ENCODE measurements at places on chromosomes 1 and 21. TPM values are rescaled to one million over a fixed set of nuclear protein-coding genes. Genes with fewer than 3 reads are reported as not detected.

DNA sequence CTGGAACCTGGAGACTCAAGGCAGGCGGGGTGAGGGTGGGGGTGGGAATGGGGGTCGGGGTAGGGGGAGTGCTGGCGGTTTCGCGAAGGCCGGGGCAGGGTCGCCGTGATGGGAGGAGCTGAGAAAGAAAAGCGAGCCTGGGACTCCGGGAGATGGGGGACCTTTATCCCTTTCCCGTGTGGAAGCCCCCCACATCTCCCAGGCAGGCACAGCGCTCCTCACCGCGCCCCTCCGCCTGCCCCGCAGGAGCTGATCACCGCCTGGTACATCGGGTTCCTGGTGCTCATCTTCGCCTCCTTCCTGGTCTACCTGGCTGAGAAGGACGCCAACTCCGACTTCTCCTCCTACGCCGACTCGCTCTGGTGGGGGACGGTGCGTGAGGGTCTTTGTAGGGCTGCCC, 35.5 kb downstream of the KCNQ4 start:
- H3K27me3 ChIP-seq = peaks cover 43% of the 10 kb centered on the region
- DNase-seq = no peak
- H3K4me1 ChIP-seq = peaks cover 3% of the 10 kb centered on the region
- H3K27ac ChIP-seq = no peak overlapping the region

NDC1 gene
- total RNA-seq = 33.9 TPM

GRCh38 chr1:10662824-10663677, 133.4 kb downstream of the CASZ1 start:
- H3K4me3 ChIP-seq = no peak overlapping the region
- H3K36me3 ChIP-seq = no peaks in the 10 kb centered on the region

DNA sequence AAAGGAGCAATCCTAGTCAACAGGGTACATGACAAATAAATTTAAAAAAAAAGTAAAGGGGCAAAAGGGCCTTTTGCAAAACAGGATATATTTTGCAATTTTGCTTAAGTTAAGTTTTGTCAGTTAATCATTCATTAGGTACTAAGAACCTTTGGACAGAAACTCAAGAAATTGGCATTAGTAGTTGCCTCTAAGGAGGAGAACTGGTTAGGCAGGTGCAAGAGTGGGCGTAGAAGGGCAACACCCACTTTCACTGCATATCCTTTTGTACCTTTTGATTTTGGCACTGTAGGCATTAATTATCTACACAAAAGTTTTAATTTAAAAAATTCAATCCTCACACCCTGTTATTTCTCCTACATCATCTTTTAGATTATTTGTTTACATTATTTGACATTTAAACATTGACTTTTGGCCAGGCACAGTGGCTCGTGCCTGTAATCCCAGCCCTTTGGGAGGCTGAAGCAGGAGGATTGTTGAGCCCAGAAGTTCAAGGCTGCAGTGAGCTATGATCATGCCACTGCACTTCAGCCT, 4.3 kb downstream of the DDAH1 start:
- no peaks in the 10 kb centered on the region for H3K27me3 ChIP-seq
- DNase-seq = no peak
- H3K36me3 ChIP-seq = no peaks in the 10 kb centered on the region
- H3K27ac ChIP-seq = no peak overlapping the region

DNA sequence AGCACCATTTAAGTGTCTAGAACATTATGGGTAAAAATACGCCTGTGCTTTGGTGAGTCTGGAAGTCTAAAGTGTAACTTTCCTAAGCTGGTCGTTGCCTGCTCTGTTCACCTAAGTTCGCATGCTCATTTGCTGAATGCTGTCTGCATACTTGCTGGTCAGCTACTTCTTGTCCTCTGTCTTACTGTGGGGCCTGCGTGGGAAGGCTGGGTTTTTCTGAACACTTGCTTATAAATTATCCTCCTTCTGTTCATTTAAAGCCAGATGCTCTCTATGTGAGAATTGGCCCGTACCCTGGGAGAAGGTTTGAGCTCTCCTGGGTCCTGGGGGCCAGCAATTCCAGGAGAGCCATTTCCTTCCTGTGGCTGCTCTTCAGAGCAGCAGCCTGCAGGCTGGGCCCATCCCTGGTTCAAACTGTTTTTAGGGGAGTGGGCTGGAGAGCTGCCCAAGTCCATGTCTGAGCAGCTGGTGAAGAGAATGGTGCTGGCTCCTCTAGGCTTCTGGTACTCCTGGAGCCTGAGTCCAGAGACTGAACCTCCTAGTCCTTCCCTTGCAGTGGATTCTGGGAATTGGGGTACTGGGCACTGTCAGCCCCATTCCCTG, 75.7 kb downstream of the GALNT2 start:
- no peaks in the 10 kb centered on the region for H3K36me3 ChIP-seq
- H3K27me3 ChIP-seq = no peaks in the 10 kb centered on the region
- no peak for DNase-seq
- no peak overlapping the region for H3K4me3 ChIP-seq
- H3K27ac ChIP-seq = no peak overlapping the region

SLC16A4 gene
- total RNA-seq = 73.0 TPM

GPR25 gene
- total RNA-seq = not detected

GRCh38 chr1:107776900-107777663, 187.9 kb downstream of the VAV3 start:
- H3K4me3 ChIP-seq = no peak overlapping the region
- no peaks in the 10 kb centered on the region for H3K36me3 ChIP-seq
- no peaks in the 10 kb centered on the region for H3K4me1 ChIP-seq
- no peaks in the 10 kb centered on the region for H3K27me3 ChIP-seq

GRCh38 chr1:58447886-58448285, 98.6 kb downstream of the OMA1 start:
- no peak overlapping the region for H3K4me3 ChIP-seq
- H3K27me3 ChIP-seq = no peaks in the 10 kb centered on the region
- no peak overlapping the region for H3K27ac ChIP-seq

TARS2 gene
- total RNA-seq = 10.9 TPM

GRCh38 chr1:158830904-158831507, at the start of gene MNDA:
Gene MNDA, plus strand, starts transcription at chr1:158831351. Its CDS starts 10,803 bp downstream, at chr1:158842154.
- H3K36me3 ChIP-seq = no peaks in the 10 kb centered on the region
- no peaks in the 10 kb centered on the region for H3K27me3 ChIP-seq
- H3K4me3 ChIP-seq = no peak within 1 kb of the TSS
- H3K4me1 ChIP-seq = no peaks in the 10 kb centered on the region

GRCh38 chr1:14987829-14988603, 165.5 kb upstream of the TMEM51 start:
- DNase-seq = no peak
- no peaks in the 10 kb centered on the region for H3K4me1 ChIP-seq
- no peaks in the 10 kb centered on the region for H3K27me3 ChIP-seq
- H3K36me3 ChIP-seq = no peaks in the 10 kb centered on the region

GRCh38 chr1:37883671-37884070, 24.3 kb upstream of the MTF1 start:
- H3K36me3 ChIP-seq = peaks cover 57% of the 10 kb centered on the region
- no peaks in the 10 kb centered on the region for H3K27me3 ChIP-seq
- no peak overlapping the region for H3K27ac ChIP-seq
- no peak overlapping the region for H3K4me3 ChIP-seq
- no peak for DNase-seq

NFASC gene
- total RNA-seq = 0.28 TPM

GRCh38 chr1:84669831-84670230, 20.4 kb downstream of the SSX2IP start:
- H3K4me3 ChIP-seq = no peak overlapping the region
- H3K36me3 ChIP-seq = peaks cover 2% of the 10 kb centered on the region
- H3K27me3 ChIP-seq = no peaks in the 10 kb centered on the region
- H3K27ac ChIP-seq = no peak overlapping the region

GRCh38 chr21:38159355-38159754, 97.4 kb upstream of the KCNJ15 start:
- no peak overlapping the region for H3K4me3 ChIP-seq
- no peak overlapping the region for H3K27ac ChIP-seq
- H3K27me3 ChIP-seq = peaks cover 14% of the 10 kb centered on the region
- H3K36me3 ChIP-seq = no peaks in the 10 kb centered on the region
- peak; percentile 84 for DNase-seq

DNA sequence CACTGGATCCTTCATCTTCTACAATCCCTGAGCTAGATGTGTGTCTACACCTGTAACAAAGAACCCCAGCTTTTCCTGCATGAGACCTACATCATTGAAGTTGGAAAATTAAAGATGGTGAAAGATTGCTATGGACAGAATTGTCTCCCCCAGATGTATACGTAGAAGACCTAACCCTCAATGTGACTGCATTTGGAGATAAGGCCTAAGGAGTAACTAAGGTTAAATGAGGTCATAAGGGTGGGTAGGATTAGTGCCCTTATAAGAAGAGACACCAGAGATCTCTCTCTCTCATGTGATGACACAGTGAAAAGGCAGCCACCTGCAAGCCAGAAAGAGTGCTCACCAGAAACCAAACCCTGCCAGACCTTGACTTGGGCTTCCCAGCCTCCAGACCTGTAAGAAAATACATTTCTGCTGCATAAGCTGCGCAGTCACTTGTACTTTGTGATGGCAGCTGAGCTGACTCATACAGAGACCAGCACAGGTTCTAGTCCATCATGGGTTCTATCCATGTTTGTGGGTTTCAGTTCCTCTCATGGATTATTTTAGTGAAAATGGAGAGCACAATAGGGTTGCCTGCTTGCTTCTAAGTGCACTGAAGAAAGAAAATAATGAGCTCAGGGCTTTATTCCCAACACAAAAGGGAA, 180.8 kb downstream of the TPR start:
- H3K36me3 ChIP-seq = no peaks in the 10 kb centered on the region
- H3K4me1 ChIP-seq = peaks cover 7% of the 10 kb centered on the region
- no peak overlapping the region for H3K27ac ChIP-seq

GRCh38 chr1:109895720-109896504, 14.7 kb upstream of the CSF1 start:
- H3K4me3 ChIP-seq = no peak overlapping the region
- H3K27ac ChIP-seq = peak overlapping the region; percentile 8
- peak; percentile 65 for DNase-seq

SELP gene
- total RNA-seq = not detected

Data from IMR-90 (cell line).